ENCODE measurements at places on chromosomes 1 and 21. TPM values are rescaled to one million over a fixed set of nuclear protein-coding genes. Genes with fewer than 3 reads are reported as not detected.

DNA sequence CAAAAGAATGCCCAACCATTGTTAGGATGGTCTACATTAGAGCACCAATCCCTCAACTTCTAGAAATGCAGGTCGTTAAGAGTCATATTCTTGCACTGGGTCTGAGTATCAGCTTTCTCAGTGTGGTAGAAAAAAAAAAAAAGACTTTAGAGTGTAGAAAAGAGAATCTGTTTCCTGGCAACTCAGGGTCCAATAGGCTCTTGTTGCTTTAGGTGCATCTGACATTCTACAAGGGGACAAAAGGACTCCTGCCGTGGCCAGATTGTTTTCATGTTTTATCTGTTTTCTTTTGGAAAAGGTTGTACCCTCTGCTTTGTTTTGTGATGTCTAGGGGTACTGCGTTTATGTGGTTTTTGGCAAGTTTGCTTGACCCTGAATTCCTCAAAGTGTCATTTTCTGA lies 105.4 kb upstream of the KCNK2 start:
- no peaks in the 10 kb centered on the region for H3K36me3 ChIP-seq
- no peak for DNase-seq
- H3K27me3 ChIP-seq: no peaks in the 10 kb centered on the region
- H3K4me1 ChIP-seq: peaks cover 27% of the 10 kb centered on the region
- H3K4me3 ChIP-seq: no peak overlapping the region
- no peak overlapping the region for H3K27ac ChIP-seq

GRCh38 chr1:208100906-208101305 lies 143.3 kb downstream of the PLXNA2 start:
- H3K4me1 ChIP-seq: peaks cover 32% of the 10 kb centered on the region
- H3K4me3 ChIP-seq: no peak overlapping the region
- DNase-seq: no peak
- H3K36me3 ChIP-seq: no peaks in the 10 kb centered on the region
- no peaks in the 10 kb centered on the region for H3K27me3 ChIP-seq

DNA sequence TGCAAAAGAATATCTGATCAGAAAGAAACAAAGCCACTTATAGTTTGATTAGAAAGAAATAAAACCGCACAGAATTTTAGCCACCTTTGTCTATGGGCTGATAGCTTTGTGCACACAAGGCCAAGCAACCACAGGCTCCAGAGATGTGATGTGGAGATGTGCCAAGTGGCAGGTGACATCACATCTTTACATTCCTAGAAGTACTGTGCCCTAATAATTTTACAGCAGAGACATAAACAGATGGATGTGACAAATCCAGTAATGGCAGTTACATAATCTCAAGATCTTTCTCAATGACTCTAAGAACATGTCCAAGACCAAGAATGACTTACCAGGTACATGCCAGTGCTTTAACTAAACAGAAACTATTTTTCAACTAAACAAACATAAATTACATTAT lies 159.5 kb downstream of the LTN1 start:
- H3K36me3 ChIP-seq: no peaks in the 10 kb centered on the region
- H3K4me3 ChIP-seq: no peak overlapping the region
- H3K4me1 ChIP-seq: peaks cover 19% of the 10 kb centered on the region
- no peaks in the 10 kb centered on the region for H3K27me3 ChIP-seq
- H3K27ac ChIP-seq: no peak overlapping the region

GRCh38 chr1:47709019-47709871 lies 271.4 kb downstream of the FOXD2 start:
- DNase-seq: peak; percentile 76
- peaks cover 27% of the 10 kb centered on the region for H3K4me1 ChIP-seq
- H3K4me3 ChIP-seq: peak overlapping the region; percentile 64
- H3K27me3 ChIP-seq: peaks cover 93% of the 10 kb centered on the region
- H3K36me3 ChIP-seq: no peaks in the 10 kb centered on the region
- H3K27ac ChIP-seq: no peak overlapping the region

- 0 out of 2 replicates have a peak, but pooled peaks cover 7% of the 10 kb centered on the region for H3K4me1 ChIP-seq
- no peak within 1 kb of the TSS for H3K4me3 ChIP-seq
- no peak for DNase-seq
Measured at GRCh38 chr1:53142226-53142853, at the start of gene SLC1A7. Gene SLC1A7 (minus strand): TSS chr1:53142638. CDS start chr1:53142449, 189 bp downstream.

Gene SYTL1
- 19.7 TPM for total RNA-seq

DNA sequence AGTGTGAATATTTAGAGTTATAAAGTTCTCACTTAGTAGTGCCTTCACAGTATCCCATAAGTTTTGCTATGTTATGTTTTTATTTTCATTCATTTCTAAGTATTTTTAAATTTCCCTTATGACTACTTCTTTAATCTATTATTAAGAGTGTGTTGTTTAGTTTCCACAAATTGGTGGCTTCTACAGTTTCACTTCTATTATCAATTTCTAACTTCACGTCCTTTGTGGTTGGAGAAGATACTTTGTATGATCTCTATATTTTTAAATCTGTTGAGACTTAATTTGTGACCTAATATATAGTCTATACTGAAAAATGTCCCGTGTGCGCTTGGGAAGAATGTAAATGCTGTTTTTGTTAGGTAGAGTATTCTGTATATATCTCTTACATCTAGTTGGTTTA lies 11.7 kb downstream of the CHIA start:
- H3K4me1 ChIP-seq: peaks cover 7% of the 10 kb centered on the region
- peaks cover 3% of the 10 kb centered on the region for H3K27me3 ChIP-seq
- H3K36me3 ChIP-seq: peaks cover 6% of the 10 kb centered on the region
- no peak overlapping the region for H3K4me3 ChIP-seq

DNA sequence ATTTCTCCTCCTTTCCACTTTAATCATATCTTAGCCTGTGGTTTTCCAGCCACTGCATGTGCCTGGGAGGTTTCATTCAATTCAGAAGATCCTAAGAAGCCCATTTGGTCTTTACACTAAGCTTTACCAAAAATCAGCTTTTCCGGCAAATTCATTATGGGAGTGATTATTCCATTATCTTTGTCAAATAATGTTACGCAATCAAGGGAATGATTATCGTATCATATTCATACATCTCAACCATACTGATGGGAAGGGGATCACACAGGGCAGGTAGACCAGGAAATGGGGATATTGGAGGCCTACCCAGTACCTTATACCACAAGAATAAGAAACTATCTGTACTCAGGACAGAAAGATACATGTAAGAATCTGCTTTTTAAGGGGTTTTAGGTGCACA lies 440.5 kb downstream of the GPATCH2 start:
- peaks cover 3% of the 10 kb centered on the region for H3K36me3 ChIP-seq
- no peak overlapping the region for H3K27ac ChIP-seq
- no peaks in the 10 kb centered on the region for H3K4me1 ChIP-seq
- H3K27me3 ChIP-seq: no peaks in the 10 kb centered on the region
- no peak for DNase-seq

Gene PATJ
- total RNA-seq: 57.9 TPM

GRCh38 chr1:47537966-47538365 lies 100.1 kb downstream of the FOXD2 start:
- H3K36me3 ChIP-seq: peaks cover 12% of the 10 kb centered on the region
- no peak overlapping the region for H3K27ac ChIP-seq
- H3K27me3 ChIP-seq: peaks cover 31% of the 10 kb centered on the region
- H3K4me3 ChIP-seq: no peak overlapping the region
- H3K4me1 ChIP-seq: peaks cover 28% of the 10 kb centered on the region
- DNase-seq: no peak

GRCh38 chr1:66984491-66984890 lies 59.7 kb downstream of the MIER1 start:
- no peak for DNase-seq
- no peak overlapping the region for H3K4me3 ChIP-seq
- no peak overlapping the region for H3K27ac ChIP-seq
- peaks cover 31% of the 10 kb centered on the region for H3K36me3 ChIP-seq
- no peaks in the 10 kb centered on the region for H3K4me1 ChIP-seq

Gene IRF6
- 16.6 TPM for total RNA-seq

DNA sequence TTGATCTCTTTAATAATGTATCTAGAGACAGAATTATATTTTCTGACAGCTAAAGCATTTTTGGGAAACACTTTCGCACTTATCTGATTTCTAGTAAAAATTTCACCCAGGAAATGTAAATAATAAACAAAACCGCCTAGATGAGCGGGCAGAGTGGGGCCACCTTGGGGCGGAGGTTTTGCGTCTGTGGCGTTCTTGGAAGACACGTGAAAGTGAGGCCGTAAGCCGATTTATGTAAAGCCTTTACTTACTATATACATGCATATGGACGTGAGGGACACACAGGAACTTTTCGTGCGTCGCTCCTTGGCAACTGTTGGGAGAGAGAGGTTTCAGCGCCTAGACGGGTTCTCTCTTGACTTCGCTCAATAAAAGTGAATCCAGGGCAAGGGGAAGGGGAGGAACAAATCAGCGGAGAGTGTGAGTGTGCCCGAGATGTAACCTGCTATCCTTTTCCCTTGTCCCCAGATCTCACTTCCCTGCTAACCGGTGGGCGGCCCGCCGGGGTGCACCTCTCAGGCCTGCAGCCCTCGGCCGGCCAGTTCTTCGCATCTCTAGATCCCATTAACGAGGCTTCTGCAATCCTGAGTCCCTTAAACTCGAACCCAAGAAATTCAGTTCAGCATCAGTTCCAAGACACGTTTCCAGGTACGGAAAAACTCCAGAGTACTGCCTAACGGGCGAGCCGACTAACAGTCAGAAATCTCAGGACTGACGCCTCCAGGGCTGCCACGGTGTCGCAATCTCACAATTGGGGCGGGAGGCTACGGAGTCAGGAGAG lies 1.7 kb downstream of the HLX start:
- no peaks in the 10 kb centered on the region for H3K36me3 ChIP-seq
- H3K27me3 ChIP-seq: peaks cover 100% of the 10 kb centered on the region

Gene DCST2
- total RNA-seq: 0.83 TPM

DNA sequence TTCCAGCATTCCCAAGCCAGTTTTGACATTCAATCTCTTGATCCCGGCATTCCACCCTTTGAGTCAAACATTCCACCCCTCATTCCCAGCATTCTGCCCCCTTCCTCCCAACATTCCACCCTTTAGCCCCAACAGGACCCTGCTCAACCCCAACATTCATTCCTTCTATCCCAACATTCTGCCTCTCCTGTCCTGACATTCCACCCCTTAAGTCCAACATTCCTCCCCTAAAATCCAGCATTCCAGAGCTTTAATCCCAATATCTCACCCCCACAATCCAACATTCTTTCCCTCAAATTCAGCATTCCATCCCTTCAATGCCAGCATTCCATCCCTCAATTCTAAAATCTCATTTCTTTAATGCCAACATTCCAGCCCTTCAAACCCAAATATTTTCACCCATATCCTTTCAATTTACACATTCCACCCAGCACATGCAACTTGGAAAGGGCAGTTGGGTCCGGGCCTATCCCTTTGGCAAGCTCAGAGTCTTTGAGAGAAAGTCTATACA lies 22.9 kb downstream of the DDX20 start:
- no peaks in the 10 kb centered on the region for H3K36me3 ChIP-seq
- H3K4me3 ChIP-seq: no peak overlapping the region
- no peaks in the 10 kb centered on the region for H3K27me3 ChIP-seq
- DNase-seq: peak; percentile 33

DNA sequence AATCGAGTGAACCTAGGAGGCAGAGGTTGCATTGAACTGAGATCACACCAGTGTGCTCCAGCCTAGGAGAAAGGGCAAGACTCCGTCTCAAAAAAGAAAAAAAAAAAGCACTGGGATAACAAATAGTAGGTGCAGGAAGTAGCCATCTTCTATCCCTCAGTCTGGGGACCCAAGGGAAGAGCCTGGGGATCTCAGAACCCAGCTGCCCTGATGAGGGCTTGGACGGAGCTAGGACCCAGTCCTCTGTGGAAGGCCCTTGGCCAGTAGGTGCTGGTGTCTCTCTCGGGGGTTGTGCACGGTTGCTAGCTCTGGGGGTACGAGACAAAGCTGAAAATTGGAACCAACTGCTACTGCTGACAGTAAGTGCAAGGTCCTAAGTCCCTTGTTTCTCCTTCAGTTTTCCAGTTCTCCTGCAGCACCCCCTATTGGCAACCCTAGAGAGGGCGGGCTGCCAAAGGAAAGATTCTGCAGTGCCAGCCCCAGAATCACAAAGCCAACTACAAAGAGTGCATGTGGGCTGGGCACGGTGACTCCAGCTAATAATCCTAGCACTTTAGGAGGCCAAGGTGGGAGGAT lies 57.6 kb upstream of the KIF1B start:
- H3K4me3 ChIP-seq: no peak overlapping the region
- peaks cover 18% of the 10 kb centered on the region for H3K36me3 ChIP-seq
- H3K4me1 ChIP-seq: no peaks in the 10 kb centered on the region

- peaks cover 5% of the 10 kb centered on the region for H3K27me3 ChIP-seq
- H3K4me3 ChIP-seq: no peak overlapping the region
- H3K27ac ChIP-seq: no peak overlapping the region
- H3K36me3 ChIP-seq: no peaks in the 10 kb centered on the region
- no peaks in the 10 kb centered on the region for H3K4me1 ChIP-seq
Measured at GRCh38 chr1:223230161-223230881, 87.3 kb upstream of the TLR5 start.

Gene FCRL2
- total RNA-seq: not detected

GRCh38 chr21:34498623-34499022 lies 13.4 kb downstream of the KCNE1 start:
- no peak for DNase-seq
- H3K27ac ChIP-seq: no peak overlapping the region
- peaks cover 6% of the 10 kb centered on the region for H3K27me3 ChIP-seq
- peaks cover 11% of the 10 kb centered on the region for H3K36me3 ChIP-seq

DNA sequence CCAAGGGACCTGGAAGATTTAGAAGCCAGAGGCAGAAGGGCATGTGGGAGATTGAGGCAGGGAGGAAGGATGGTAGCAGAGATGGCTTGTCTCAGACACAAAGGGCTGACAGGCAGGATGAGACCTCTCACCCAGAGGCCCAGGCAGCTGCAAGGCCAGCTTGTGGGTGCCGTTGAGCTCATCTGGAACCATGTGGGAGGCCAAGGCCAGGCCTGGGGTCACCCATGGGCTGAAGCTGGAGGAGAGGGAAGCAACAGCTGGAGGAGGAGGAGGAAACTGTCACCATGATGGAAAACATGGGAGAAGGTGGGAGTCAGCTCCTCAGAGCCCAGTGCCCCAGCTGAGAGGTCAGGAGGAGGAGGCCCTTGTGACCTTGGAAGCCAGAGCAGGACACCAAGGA lies 6.4 kb downstream of the CRABP2 start:
- H3K27me3 ChIP-seq: peaks cover 10% of the 10 kb centered on the region
- peak overlapping the region; percentile 79 for H3K27ac ChIP-seq
- no peak overlapping the region for H3K4me3 ChIP-seq

DNA sequence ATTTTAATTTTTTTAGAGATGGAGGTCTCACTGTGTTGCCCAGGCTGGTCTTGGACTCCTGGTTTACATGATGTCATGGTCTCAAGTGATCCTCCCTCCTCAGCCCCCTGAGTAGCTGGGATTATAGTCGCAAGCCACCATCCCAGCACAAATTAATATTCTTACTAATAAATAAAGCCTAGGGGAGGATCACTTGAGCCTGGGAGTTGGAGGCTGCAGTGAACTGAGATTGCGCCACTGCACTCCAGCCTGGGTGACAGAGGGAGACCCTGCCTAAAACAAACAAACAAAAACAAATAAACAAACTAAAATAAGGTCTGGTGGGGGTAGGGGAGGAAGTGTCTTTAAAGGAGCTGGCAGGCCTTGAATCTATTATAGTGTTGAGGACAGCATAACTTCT lies 8.7 kb upstream of the GADD45A start:
- H3K27me3 ChIP-seq: peaks cover 3% of the 10 kb centered on the region
- H3K27ac ChIP-seq: no peak overlapping the region
- H3K4me1 ChIP-seq: peaks cover 10% of the 10 kb centered on the region
- no peaks in the 10 kb centered on the region for H3K36me3 ChIP-seq

Gene LAMC1
- total RNA-seq: 135 TPM

GRCh38 chr1:200670242-200671118 lies 773 bp upstream of the DDX59 start:
- H3K4me1 ChIP-seq: peaks cover 29% of the 10 kb centered on the region
- H3K27me3 ChIP-seq: no peaks in the 10 kb centered on the region
- peak overlapping the region; percentile 80 for H3K4me3 ChIP-seq
- peak overlapping the region; percentile 55 for H3K27ac ChIP-seq
- DNase-seq: no peak

- peak; percentile 74 for DNase-seq
- H3K27ac ChIP-seq: peak overlapping the region; percentile 84
- peak overlapping the region; percentile 84 for H3K4me3 ChIP-seq
- H3K36me3 ChIP-seq: no peaks in the 10 kb centered on the region
- peaks cover 42% of the 10 kb centered on the region for H3K4me1 ChIP-seq
- H3K27me3 ChIP-seq: peaks cover 4% of the 10 kb centered on the region
Measured at GRCh38 chr1:216600730-216601609, 122.3 kb downstream of the ESRRG start.

Measured in WTC11 (cell line).